ENCODE measurements at places on chromosomes 13 and 19.

GRCh38 chr19:29681422-29682235 is 16.4 kb downstream of the PLEKHF1 start:
- DNase-seq, result no peak

- no peak for DNase-seq
Observed at GRCh38 chr19:58460039-58460438, 6.8 kb upstream of the ZNF324 start.

- no peak for DNase-seq
Observed at GRCh38 chr13:36629057-36629385, 44.8 kb upstream of the SERTM1 start.

DNA sequence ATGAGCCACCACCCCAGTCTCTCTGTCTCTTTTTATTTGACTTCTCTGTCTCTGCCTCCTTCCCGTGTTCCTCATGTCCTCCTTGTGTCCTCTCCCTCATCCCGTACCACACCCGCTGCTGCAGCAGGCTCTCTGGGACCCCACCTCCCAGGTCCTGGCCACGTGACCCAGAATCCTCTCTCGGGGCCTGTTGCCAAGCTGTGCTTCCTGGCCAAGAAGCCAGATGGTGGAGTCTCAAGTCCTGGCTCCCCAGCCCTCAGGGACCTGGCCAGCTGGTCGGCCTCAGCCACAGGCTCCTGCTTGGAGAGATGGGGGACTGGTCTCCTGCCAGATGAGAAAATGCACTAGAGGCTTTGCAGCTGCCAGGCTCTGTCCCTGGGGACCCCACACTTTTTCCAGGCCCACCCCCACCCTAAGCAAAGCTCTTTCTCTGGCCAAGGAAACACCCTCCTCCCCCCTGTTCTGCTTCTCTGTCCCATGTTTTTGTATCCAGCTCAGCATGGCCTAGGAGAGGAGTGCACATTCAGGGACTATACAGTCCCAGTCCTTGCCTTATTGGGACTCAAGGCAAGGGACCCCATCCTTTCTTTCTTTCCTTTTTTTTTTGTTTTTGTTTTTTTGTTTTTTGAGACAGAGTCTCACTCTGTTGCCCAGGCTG is 34.3 kb upstream of the SHKBP1 start:
- DNase-seq, result no peak

DNA sequence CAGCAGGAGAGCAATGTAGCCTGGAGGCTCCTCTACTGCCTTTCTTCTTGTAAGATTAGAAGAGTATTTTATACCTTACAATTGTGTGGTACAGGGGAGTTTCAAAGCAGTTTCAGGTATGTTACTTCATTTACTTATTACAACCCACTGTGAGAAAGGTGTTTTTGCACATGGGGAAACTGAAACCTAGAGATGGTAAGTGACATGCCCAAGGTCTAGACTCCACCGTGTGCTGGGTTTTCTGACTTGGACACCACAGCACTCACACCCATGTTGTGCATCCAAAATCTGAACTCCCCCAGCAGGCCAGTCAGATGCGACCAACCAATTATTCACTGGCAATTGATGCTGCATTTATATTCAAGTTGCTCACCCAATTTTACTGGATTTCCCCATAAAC is 22.8 kb downstream of the ERICH6B start:
- DNase-seq, result no peak

DNA sequence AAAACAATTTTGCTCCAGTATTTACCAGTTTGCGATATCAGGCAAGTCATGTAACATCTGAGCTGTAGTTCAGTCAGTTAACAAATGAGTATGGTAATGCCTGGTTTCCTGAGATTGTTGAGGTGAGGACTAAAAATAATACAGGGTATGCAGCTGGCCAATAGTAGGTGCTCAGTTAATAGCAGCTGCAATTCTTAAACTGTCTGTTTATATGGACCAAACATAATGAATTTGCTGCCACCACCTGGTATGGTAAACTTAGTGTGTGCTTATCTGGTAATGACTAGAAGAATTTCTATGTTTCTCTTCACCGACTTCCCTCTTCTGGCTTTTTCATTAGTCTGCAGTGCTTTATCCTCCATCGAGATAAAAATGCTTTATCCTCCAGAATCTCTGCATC is 9.1 kb downstream of the ZMYM2 start:
- no peak for DNase-seq

DNA sequence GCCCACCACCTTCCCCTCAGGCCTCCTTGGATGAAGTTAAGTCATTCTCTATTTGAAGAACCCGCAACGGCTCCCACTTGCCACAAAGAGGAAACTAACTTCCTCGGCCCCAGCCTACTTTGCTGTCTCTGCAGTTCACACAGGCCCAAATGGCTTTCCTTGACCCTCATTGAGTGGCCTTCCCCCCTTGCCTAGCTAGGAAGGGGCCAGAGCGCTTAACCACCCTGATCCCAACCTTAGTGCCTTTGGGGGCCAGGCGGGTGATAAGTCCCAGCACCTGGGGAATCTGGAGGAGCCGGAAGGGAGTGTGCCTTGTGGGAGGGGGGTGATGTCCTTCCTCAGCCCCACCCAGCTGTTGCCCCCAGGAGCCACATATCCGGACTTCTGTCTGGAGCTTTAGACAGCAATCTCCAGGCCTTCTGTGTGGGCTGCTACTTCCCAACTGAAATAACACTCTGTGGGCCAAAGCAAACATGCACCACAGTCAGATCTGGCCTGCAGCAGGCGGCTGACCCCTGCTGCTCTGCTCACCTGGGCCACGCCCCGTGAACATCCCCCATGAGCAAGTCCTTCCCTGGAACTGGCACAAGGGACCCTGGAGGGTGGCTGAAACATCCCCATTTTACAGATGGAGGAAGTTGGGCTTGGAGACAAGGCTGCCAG is 10.5 kb downstream of the NECTIN2 start:
- DNase-seq, result no peak

GRCh38 chr19:4557971-4558941 is 1.2 kb downstream of the SEMA6B start:
- peak; percentile 56 for DNase-seq

GRCh38 chr19:48746110-48746509 is 599 bp downstream of the IZUMO1 start:
- no peak for DNase-seq

GRCh38 chr19:670609-671075 is 5.5 kb upstream of the FSTL3 start:
- no peak for DNase-seq

GRCh38 chr19:10320602-10321416 is 5.0 kb upstream of the FDX2 start:
- no peak for DNase-seq

GRCh38 chr19:47699360-47699917 is 13.8 kb upstream of the EHD2 start:
- DNase-seq, result no peak

DNA sequence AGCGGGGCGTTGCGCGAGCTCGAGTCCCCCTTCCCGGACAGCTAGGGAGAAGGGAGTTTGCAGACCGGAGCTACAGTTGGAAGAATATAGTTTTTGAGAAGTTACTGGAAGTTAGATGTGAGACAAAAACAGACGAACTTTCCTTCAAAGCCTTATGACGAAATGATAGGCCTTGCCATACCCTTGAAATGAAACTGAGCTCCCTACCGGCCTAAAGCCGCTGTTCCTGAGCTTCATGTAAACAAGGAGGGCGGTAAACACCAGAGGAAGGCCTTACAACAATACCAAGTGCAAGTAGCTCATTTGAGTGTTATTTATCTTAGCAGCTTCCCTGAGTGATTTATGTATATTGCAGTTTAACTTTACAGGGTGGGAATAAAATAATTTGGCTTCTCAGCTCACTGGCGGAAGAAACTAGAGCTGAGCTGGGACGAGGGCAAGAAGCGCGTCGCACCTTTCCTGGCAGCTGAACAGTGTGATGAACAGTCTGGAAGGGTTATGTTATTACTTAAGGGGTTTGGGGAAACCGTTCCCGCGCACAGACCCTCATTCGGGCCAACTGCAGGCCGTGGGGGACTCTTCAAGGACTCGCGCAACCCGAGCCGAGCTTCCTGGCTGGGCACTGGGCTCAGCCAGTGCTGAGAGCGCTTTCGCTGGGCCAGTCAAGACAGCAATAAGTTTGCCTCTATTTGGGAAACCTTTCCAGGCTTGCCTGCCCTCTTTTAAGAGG is 111.2 kb downstream of the KCNRG start:
- DNase-seq, result no peak

DNA sequence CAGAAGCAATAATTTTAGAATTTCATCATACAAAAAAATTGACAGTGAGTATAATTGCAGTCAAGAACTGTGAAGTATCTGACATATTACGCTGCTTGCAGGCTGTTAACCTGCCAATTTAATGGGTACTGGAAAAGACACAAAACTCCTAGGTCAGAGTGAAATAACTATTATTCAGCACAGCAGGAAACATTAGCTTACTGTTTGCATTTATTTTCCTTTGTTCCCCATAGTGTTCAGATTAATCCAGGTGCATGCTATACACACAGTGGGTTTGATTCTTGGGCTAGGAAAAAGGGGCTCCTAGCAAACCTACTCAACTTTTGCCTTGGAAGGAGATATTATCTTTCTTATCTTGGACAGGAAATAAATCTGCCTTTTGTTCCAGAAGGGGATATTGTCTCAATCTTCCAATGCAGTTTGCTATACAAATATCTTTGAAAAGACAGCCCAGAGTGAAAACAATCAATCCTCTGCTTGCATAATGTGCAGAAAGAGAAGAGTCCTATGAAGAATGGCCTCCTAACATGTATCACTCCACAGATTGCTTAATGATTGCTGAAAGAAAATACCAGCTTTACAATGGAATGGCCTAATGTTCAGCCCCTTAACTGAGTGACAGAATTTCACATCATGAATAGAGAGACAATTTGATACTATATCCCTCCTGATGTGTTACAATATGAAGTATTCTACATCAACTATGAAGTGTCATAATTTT is 443.4 kb downstream of the TBC1D4 start:
- no peak for DNase-seq

- no peak for DNase-seq
Observed at GRCh38 chr19:2333027-2333806, 4.7 kb downstream of the SPPL2B start.

GRCh38 chr19:6970021-6970420 is 51.2 kb downstream of the MBD3L2B start:
- DNase-seq, result no peak

DNA sequence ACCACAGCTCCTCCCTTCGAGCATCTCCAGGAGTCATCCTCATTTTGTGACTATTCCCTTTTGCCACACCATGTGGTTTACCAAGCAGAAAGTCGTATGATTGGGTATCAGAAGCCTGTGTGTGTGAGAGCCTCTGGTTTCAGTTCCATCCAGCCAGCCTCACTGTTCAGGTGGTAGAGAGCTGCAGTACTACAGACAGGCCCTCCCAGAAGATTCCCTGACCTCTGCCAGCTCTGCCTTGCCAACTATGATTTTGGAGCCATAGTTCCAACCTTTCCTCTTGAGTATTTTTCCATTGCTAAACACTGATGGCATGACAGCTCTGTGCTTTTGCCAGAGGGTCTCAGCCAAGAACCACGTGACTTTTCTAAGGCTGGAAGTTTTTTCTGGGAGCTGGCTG is 82.5 kb downstream of the DHRS12 start:
- no peak for DNase-seq

DNA sequence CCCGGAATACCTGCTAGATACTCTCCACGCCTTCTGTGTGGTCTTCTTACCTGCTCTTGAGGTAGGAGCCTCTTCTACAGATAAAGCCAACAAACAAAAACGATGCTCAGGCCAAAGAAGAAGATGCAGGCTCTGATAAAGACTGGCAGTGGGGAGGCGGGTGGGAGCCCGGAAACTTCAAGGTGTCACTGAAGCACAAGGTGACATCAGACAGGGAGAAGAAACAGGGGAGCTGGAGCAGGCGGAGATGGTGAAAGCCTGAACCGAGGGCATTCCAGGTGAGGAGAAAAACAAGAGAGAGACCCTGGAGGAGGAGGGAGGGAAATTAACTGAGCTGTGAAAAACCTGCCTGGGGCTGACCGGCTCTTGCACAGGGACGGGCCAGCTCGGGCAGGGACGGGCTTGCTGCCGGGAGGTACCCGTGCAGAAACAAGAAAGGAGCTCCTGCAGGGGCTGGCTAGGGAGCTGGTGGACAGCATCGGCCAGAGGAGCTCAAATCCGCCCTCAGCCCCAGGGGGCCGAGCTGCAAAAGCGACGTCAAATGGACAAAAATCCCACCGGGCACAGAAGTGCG is 19.0 kb downstream of the GNG7 start:
- DNase-seq, result no peak

DNA sequence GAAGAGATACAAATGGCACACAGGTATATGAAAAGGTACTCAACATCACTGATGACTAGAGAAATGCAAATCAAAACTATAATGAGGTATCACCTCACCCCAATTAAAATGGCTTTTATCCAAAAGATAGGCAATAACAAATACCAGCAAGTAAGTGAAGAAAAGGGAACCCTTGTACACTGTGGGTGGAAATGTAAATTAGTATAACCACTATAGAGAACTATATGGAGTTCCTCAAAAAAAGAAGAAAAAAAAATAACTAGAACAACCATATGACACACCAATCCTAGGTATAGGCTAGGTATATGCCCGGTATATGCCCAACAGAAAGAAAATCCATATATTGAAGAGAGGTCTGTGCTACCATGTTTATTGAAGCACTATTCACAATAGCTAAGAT is 150.9 kb downstream of the VWA8 start:
- DNase-seq, result no peak

GRCh38 chr13:105442949-105443699 is 1092.3 kb downstream of the EFNB2 start:
- DNase-seq, result no peak

GRCh38 chr13:79084802-79085424 is 321.1 kb downstream of the RBM26 start:
- DNase-seq, result no peak

DNA sequence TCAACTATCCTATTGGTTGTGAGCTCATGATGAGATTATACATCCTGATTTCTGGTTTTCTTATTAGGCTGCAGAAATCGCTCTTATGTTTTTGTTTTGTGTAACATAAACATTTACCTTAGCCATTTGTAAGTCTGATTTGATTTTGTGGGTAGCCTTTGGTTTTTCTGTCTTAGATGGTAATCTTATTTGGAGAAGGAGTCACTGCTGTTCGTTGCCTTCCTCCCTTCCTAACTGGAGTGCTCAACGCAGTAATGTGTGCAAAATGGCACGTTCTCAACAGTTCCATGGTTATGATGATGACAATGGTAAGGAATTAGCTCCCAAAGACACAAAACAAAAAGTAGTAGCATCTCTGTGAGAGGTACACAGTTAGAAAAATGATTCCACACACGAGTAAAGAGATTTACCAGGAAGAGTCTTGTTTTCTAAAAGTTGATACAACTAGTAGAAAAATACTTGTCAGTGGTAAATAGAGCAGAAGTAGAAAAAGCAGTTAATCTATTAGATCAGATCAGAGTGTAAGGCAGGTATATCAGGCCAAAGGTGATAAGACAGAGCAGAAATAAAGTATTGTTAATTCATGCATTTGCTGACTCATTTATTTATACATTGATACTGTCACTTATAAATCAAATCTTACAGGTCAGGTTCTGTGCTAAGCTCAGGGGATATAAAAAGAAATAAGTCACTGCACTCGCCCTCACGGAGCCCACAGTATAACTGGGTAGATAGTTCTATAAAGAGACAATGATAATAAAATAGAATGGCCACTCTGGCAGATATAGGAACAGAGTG is 270.0 kb downstream of the NALCN start:
- DNase-seq, result no peak

- DNase-seq, result no peak
Observed at GRCh38 chr13:114115796-114116195, 16.6 kb downstream of the RASA3 start.
